ENCODE measurements at places on chromosomes 3 and 15. TPM values are rescaled to one million over a fixed set of nuclear protein-coding genes. Genes with fewer than 3 reads are reported as not detected.

SLC2A2 gene
- not detected for total RNA-seq

CHRM5 gene
- total RNA-seq = 0.05 TPM

TTC21A gene
- total RNA-seq = 1.0 TPM

USP4 gene
- total RNA-seq = 60.1 TPM

ST8SIA2 gene
- not detected for total RNA-seq

GRCh38 chr3:134897391-134898141 is 102.5 kb downstream of the EPHB1 start:
- no peak for DNase-seq

DNA sequence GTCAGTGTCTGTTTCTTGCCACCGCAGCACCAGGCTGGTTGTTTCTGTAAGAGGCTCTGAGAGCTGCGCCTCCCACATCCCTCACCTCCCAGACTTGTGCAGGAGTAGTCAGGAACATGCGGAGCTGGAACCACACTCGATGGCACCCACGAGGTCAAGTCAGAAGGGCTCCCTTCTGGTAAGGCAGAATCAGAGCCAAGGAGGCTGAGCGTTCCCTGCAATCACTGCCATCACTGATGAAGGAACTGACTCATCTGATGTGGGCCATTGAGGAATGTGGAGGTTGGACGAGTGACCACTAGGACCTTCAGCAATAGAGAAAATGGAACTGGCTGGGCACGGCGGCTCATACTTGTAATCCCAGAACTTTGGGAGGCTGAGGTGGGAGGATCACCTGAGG is 35.7 kb upstream of the BLM start:
- DNase-seq = no peak

DNA sequence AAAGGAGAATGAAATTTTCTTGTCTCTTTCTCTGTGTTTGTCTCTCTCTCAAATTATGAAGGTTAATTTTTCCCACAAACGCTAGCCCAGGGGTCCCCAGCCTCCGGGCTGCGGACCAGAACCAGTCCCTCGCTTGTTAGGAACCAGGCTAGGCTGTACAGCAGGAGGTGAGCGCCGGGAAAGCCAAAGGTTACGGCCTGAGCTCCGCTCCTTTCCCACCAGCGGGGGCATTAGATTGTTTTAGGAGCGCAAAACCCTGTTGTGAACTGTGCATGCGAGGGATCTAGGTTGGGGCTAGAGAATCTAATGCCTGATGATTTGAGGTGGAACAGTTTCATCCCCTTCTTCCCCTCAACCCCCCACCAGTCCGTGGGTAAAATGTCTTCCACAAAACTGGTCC is 74.7 kb upstream of the ZNF385D start:
- DNase-seq = no peak

- DNase-seq = no peak
These were observed 615.4 kb upstream of the GBE1 start for GRCh38 chr3:82376883-82377282.

DNA sequence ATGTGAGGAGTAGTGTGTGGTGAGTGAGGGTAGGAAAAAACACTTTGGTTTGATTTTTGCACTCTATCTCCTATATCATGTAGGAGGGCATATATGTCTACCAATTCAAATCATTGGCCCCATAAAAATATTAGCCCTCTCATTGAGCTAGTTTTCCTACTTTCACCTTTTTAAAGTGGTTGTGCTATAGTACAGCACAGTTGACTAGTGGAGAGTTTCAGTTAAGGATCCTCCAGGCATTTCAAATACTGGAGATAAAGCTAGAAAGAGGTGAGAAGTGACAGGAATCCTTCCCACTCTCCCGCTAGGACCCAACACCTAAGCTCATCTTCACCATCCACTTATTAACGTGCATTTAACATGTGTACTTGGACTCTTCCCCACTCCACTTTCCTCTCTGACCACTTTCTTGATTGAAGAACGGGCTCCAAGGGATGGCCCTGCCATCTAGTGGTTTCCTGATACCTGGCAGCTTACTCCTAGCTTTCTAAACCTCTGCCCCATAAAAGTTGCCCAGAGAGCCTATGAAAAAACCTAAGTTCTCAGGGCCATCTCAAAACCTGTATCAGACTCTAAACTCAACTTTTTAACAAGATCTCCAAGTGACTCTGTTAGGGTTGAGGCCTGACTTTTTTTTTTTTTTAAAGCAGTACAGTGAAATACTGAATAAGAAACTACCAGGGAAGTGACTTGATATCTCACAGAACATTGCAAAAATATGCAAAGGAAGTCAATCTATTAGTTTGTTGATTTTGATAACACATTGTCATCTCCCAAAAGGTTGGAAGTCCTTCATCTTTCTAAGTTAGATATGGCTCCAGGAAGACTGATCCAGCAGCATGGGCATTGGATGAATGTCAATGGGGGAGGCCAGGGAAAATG is 17.9 kb downstream of the IL12A start:
- DNase-seq = no peak

DNA sequence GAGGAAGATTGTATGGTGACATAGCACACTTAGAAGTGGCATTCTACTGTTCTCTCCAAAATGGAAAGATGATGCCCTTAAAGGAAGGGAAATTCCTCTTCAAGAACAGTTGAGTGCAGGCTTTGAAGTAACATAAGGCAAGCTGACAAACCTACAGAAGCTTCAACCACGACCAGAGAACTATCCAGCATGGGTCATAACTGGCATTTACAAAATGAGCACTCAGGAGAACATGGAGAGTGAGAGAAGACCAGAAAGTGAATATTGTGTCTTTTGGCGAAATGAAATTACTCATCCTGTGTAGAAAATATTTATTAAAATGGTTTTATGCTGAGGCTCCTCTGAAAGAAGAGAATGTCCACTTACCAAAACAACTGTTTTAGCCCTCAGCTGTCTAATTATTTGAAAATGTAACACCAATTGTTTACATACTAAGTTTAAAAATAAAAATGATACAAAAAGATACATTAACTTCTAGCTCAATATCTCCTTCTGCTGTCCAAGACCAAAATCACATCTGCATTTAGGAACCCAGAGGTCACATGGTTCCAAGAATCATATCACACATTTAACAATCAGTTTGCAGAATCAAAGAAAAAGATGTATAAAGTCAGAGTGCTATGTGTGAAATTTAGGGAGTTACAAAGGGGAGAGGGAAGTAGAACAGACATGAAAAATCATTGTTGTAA is 216.9 kb downstream of the ATP8B4 start:
- DNase-seq = no peak

- DNase-seq = no peak
These were observed 18.4 kb downstream of the GYG1 start for GRCh38 chr3:149009732-149010131.

DNA sequence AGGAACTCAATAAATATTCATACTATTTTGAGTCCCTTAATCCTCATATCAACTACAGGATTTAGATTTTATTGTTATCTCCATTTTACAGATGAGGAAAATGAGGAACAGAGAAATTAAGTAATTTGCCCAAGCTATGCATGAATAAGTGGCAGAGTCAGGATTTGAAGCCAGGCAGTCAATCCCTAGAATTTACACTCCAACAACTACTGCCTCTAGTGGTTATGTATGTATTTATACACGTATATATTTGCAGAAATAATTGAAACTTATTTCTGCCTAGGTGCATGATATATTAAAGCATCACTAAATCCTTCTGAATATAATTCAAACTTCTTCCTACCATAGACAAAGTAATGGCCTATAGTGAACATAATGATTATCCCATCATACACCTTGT is 137.4 kb downstream of the SERPINI1 start:
- no peak for DNase-seq
